Progenitor cell of endocrine pancreas (in vitro differentiated cells): ENCODE measurements at places on chromosomes 1 and 21. TPM values are rescaled to one million over a fixed set of nuclear protein-coding genes. Genes with fewer than 3 reads are reported as not detected.

GRCh38 chr1:17429183-17429582, 10.3 kb downstream of the RCC2 start:
- peaks cover 6% of the 10 kb centered on the region for H3K4me1 ChIP-seq
- H3K36me3 ChIP-seq = peaks cover 32% of the 10 kb centered on the region
- no peaks in the 10 kb centered on the region for H3K27me3 ChIP-seq
- peak overlapping the region; percentile 69 for H3K27ac ChIP-seq
- no peak overlapping the region for H3K4me3 ChIP-seq

GRCh38 chr1:153929981-153930948, 7.5 kb upstream of the GATAD2B start:
- H3K36me3 ChIP-seq = peaks cover 1% of the 10 kb centered on the region
- H3K4me3 ChIP-seq = no peak overlapping the region
- no peak for DNase-seq

The PGD gene
- total RNA-seq = 254 and 263 TPM in 2 replicates

The OR2T2 gene
- not detected in 2 replicates for total RNA-seq

DNA sequence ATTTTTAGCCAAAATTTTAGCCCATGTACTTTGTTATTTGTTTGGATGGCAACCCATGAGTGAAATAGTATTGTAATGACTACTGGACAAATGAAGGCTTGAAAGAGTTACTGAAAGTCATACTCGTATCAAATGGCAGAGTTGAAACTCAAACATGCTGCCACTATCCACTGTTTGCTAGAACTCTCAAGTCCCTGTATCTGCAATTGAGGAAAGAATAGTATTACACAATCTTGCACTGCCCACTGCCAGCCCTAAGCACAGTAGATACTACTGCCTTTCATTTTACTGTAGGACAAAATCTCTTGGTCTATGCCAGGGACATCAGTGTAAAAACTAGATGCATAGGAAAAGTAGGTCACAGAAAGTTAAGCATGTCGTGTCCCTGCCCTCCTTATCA, 581.1 kb upstream of the PLXNA2 start:
- no peak overlapping the region for H3K4me3 ChIP-seq
- no peak for DNase-seq
- no peak overlapping the region for H3K27ac ChIP-seq
- no peaks in the 10 kb centered on the region for H3K36me3 ChIP-seq
- H3K27me3 ChIP-seq = peaks cover 8% of the 10 kb centered on the region

The ESPN gene
- total RNA-seq = 49.5 and 54.0 TPM in 2 replicates

- DNase-seq = no peak
- H3K4me1 ChIP-seq = peaks cover 2% of the 10 kb centered on the region
- H3K4me3 ChIP-seq = no peak overlapping the region
Observed at GRCh38 chr1:166432655-166433054, 265.9 kb upstream of the FAM78B start.

- H3K4me3 ChIP-seq = no peak overlapping the region
- H3K4me1 ChIP-seq = no peaks in the 10 kb centered on the region
- H3K27me3 ChIP-seq = peaks cover 6% of the 10 kb centered on the region
- DNase-seq = no peak
- H3K36me3 ChIP-seq = peaks cover 2% of the 10 kb centered on the region
Observed at GRCh38 chr1:54825696-54826095, 24.6 kb upstream of the TTC22 start.

The USH2A gene
- 0.55 and 0.78 TPM in 2 replicates for total RNA-seq

The TAS1R1 gene
- not detected in 2 replicates for total RNA-seq

The TMPRSS15 gene
- not detected in 2 replicates for total RNA-seq

The SLC45A1 gene
- total RNA-seq = 0.60 and 0.86 TPM in 2 replicates

The C1orf226 gene
- total RNA-seq = 5.1 and 6.5 TPM in 2 replicates

DNA sequence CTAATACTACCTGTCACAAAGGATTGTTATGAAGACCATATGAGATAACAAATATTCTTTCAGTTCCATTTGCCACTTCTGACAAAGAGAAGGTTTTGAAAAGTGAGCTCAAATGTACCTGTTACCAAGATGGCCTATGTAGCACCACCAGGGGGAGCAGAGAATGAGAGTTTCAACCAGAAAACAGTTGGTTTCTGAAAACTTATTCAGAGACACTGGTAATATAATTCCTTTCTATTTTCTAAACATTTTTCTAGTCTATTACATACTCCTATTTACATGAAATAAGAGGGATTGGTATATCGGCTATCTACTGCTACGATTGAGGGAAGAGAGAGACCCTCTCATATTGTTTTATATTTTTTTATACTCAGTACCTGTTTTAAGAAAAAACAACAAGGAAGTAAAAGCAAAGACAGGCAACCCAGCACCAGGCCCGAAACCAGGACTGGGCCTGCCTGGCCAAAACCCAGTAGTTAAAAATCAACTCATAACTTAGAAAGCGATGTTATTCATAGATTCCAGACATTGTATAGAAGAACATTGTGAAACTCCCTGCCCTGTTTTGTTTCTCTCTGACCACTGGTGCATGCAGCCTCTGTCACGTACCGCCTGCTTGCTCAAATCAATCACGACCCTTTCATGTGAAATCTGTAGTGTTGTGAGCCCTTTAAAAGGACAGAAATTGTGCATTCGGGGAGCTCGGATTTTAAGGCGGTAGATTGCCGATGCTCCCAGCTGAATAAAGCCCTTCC, 48.3 kb downstream of the IL23R start:
- no peak overlapping the region for H3K27ac ChIP-seq
- H3K4me1 ChIP-seq = no peaks in the 10 kb centered on the region
- H3K27me3 ChIP-seq = no peaks in the 10 kb centered on the region
- DNase-seq = no peak
- no peaks in the 10 kb centered on the region for H3K36me3 ChIP-seq

DNA sequence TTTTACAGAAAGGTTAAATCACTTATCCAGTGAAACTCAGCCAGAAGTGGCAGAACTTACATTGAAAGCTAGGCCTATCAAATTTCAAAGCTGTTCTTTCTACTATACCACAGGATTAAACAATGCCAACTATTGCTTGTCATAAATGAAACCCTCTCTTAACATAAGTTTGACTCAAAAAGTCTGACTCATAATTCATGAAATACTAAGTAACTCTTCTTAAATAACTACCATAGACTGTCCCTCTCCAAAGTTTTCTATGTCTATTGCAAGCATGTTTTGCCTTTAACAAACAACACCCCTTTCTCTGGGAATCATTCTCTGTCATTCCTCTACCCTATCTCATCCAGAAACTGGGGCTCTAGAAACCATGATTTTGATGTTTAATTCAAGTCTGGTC, 109.5 kb upstream of the UBE2U start:
- no peak for DNase-seq
- H3K4me1 ChIP-seq = peaks cover 23% of the 10 kb centered on the region
- no peak overlapping the region for H3K27ac ChIP-seq
- H3K36me3 ChIP-seq = peaks cover 5% of the 10 kb centered on the region
- H3K4me3 ChIP-seq = no peak overlapping the region

DNA sequence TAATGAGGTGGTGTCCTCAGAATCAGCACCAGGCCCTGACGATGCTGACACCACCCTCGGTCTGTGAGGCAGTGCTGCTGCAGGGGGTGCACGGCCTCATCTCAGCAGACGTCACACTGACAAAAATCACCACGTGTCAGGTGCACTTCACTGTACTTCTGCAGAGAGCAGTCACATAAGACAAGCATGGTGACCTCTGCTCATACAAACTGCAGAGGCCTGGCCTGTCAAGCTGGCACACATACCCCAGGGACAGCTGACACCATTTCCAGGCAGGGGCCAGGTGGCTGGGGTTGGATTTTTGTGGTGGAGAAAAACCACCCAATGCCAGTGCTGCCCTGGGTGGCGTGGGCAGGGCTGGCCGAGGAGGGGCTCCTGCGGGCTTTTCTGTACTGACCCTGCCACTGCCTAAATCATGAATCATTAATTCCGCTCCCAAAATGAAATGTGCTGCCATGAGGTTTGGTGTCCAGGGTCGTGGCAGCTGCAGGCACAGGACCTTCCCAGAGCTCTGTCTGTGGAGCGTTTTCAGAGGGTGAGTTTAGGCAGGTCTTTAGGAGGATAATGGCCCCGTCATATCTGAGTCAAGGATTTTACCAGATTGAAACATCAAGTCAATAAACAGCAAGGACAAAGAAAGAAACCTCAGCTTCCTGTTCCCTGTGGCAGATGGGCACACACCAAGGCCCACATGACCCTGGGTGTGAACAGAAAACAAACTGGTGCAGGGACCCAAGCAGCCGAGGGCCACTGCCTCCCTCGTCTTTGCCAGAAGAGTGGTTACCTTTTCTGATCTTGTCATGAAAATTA, 33.4 kb upstream of the GPR153 start:
- no peak overlapping the region for H3K4me3 ChIP-seq
- H3K4me1 ChIP-seq = no peaks in the 10 kb centered on the region
- DNase-seq = no peak
- no peak overlapping the region for H3K27ac ChIP-seq

- no peak for DNase-seq
- H3K4me3 ChIP-seq = no peak overlapping the region
- H3K27me3 ChIP-seq = peaks cover 4% of the 10 kb centered on the region
- H3K36me3 ChIP-seq = peaks cover 4% of the 10 kb centered on the region
- H3K27ac ChIP-seq = no peak overlapping the region
- H3K4me1 ChIP-seq = no peaks in the 10 kb centered on the region
Observed at GRCh38 chr1:66380452-66381212, 153.3 kb upstream of the SGIP1 start.

The OR2L8 gene
- not detected in 2 replicates for total RNA-seq

- no peak for DNase-seq
- no peak overlapping the region for H3K4me3 ChIP-seq
- H3K36me3 ChIP-seq = peaks cover 4% of the 10 kb centered on the region
- peaks cover 9% of the 10 kb centered on the region for H3K27me3 ChIP-seq
- H3K4me1 ChIP-seq = no peaks in the 10 kb centered on the region
- H3K27ac ChIP-seq = no peak overlapping the region
Observed at GRCh38 chr21:45747802-45748445, 104.4 kb downstream of the PCBP3 start.

The ATF6 gene
- 20.4 and 21.0 TPM in 2 replicates for total RNA-seq

The MYBPHL gene
- 0.29 TPM in 1 of 2 replicates, not detected in the other for total RNA-seq

DNA sequence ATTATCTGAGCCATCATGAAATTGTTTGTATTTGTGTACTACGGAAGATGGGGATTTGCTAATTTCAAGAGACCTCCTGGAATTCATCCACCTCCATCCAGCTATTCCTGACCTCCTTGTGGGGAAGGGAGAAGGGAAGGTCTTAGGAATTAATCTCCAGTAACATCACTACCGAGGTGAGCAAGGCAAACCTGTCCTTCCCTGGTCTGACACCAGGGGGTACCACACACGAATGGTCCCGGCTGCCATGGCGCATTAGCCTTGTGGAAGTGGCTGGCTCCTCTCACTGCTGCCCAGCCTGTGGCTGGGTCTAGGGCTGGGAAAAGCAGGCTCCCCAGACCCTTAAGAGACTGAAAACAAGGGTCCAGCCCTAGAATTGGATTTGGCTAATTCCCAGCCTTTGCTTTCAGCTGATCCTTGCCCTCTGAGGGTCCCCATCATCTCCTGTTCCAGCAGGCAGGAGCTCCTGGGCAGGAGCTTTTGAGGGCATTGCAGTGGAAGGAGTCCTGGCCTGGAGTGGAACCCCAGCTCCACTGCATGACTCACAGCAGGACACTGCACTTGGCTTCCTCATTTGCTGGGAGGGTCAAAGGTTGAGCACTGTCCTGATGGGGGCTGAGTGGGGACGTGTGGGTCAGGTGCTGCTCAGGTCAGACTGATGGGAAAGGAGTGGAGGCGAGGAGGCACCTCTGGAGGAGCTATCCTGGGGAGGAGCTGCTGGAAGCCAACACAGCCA, 34.8 kb downstream of the RIMS3 start:
- DNase-seq = peak; percentile 37
- H3K4me3 ChIP-seq = no peak overlapping the region
- H3K36me3 ChIP-seq = no peaks in the 10 kb centered on the region

The LYSMD1 gene
- total RNA-seq = 12.8 and 14.0 TPM in 2 replicates

DNA sequence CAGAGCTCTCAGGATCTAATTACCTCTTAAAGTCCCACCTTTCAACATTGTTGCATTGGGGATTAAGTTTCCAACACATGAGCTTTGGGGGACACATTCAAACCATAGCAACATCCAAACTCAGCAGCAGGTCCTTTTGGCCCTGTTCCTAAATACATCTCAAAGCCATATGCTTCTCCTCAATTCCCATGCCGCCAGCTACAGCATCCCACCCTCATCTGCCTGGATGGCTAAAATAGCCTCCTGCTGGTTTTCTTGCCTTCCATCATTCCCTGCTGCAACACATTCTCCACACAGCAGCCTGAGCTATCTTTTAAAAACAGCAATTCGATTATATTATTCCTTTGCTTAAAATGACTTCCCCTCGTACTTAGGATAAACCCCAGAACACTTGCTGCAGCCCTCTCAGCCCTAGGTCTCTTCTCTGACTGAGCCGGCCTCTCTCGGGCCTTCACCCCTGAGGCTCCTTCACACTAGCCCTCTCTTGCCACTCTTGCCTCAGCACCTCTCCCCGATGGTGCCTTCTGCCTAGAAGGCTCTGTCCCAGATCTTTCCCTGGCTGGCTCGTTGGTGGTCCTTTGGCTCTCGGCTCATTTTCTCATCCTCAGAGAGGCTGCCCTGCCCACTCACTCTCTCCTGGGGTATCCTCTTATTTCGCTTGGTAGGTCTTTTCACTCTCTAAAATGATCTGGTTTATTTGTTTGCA, 16.5 kb downstream of the MYBPH start:
- no peaks in the 10 kb centered on the region for H3K36me3 ChIP-seq
- H3K4me3 ChIP-seq = no peak overlapping the region
- no peak overlapping the region for H3K27ac ChIP-seq
- no peak for DNase-seq
- H3K27me3 ChIP-seq = peaks cover 43% of the 10 kb centered on the region
- H3K4me1 ChIP-seq = peaks cover 5% of the 10 kb centered on the region

The DNM3 gene
- 0.48 and 1.1 TPM in 2 replicates for total RNA-seq

GRCh38 chr21:44576025-44576420, 2.5 kb downstream of the KRTAP10-4 start:
- H3K4me3 ChIP-seq = no peak overlapping the region
- peaks cover 3% of the 10 kb centered on the region for H3K4me1 ChIP-seq
- no peaks in the 10 kb centered on the region for H3K36me3 ChIP-seq

The CCDC185 gene
- not detected in 2 replicates for total RNA-seq

GRCh38 chr1:201327687-201328240, 44.5 kb downstream of the PKP1 start:
- H3K27ac ChIP-seq = no peak overlapping the region
- H3K36me3 ChIP-seq = no peaks in the 10 kb centered on the region
- peaks cover 33% of the 10 kb centered on the region for H3K27me3 ChIP-seq
- no peak for DNase-seq
